ENCODE measurements at places on chromosomes 4 and X. TPM values are rescaled to one million over a fixed set of nuclear protein-coding genes. Genes with fewer than 3 reads are reported as not detected.

- no peak for DNase-seq
These were observed 58.3 kb upstream of the PLAC1 start for GRCh38 chrX:134716620-134717012.

DNA sequence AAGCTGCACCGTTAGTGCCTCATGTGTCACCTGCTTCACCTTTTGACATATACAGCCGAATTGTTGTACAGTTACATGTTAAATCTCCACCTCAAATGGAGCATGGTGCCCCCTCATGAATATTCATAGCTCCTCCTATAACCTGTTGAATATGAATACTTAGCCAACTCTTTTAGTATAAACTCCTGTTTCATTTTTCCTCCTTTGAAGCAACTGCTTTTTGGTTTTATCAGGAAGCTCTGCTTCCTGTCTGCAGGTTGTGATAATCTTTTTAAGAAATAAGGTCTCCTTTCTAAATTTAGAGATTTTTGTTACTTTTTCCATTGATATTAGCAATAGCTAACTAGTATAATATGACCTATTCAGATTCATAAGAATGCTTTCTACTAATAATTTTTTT, 1429.2 kb upstream of the AGA start:
- DNase-seq = no peak

- no peak for DNase-seq
These were observed 2.0 kb downstream of the BCOR start for GRCh38 chrX:40095583-40096394.

DNA sequence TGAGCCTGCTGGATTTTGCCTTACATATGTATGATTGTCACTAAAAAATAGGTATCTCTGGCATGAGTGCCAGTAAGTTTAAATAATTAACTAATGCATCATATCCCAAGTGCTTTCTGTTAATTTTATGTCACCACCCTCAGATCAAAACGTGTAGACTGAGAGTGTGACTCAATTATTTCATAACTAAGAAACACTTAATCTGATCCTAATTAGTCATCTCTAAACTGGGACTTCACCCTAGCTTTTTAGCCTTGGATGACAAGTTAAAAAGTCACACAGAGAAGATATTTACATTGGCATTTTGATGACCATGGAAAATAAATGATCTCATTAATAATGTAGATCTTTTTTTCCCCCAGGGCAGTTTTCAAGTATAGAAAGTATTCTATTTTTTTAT, 23.1 kb upstream of the SLC6A14 start:
- DNase-seq = no peak

- no peak for DNase-seq
These were observed 188.4 kb downstream of the NR3C2 start for GRCh38 chr4:148253768-148254167.

GRCh38 chr4:39103291-39103690, 41.3 kb downstream of the KLHL5 start:
- DNase-seq = no peak

DNA sequence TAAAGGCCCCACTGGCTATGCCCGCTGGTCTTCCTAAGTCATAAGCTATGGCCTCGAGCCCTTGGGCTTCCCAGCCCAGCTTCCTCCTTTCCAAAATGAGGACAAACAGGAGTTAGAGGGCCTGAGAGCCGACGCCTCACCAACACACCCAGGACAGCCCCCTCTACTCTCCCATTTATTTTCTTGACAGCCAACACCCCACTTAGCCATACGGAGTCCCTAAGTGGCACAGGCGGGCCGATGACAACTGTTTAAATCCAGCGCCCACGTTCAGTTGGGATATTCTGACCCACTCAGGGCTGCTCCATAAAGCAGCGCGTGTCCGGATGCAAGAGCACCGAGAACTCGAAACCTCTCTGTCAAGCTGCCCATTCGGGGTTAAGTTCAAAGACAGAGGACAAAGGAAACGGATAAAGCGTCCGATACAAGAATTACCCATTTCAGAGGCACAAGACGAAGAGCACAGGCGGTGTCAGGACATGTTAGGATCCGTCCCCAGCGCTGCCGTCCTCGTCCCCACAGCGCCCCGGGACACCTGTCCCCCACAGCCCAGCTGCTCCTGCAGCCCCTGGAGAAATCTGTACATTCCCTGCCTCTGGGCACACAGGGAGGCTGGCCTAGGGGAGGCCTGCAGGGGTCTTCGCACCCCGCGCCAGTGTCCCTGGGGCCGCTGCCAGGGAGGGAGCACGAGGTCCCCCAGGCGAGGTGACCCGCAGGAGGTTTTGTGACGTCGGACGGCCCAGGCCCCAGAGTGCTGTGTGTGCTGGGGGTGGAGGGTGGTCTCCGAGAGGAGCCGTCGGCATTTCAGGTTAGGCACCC, 1.2 kb downstream of the PRKX start:
- DNase-seq = no peak

- DNase-seq = peak; percentile 99
These were observed at the start of gene SLAIN2 for GRCh38 chr4:48340965-48341775. Gene SLAIN2, plus strand, starts transcription at chr4:48341529. Its CDS starts 211 bp downstream, at chr4:48341740.

- DNase-seq = no peak
These were observed 270.0 kb upstream of the PABPC4L start for GRCh38 chr4:134471569-134471968.

GRCh38 chr4:175988511-175988910, 77.1 kb upstream of the WDR17 start:
- no peak for DNase-seq

- no peak for DNase-seq
These were observed 151.5 kb downstream of the VEGFC start for GRCh38 chr4:176641237-176641636.

DNA sequence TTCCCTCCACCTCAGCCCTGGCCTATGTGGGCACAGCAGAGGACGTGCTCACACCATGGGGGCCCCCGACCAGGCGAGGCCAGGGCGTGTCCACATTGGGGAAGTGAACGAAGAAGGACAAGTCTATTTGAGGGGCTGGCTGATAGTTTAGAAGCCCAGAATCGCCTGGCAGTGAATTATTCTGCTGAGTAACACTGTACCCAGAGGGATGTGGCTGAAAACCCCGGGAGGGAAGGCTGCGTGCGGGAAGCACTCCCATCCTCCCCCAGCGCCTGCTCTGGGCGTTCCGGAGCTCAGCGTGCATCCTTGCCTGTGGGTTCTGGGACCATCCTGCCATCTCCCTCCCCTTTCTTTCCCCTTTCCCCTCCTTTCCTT, 66.6 kb downstream of the TRMT44 start:
- no peak for DNase-seq

DNA sequence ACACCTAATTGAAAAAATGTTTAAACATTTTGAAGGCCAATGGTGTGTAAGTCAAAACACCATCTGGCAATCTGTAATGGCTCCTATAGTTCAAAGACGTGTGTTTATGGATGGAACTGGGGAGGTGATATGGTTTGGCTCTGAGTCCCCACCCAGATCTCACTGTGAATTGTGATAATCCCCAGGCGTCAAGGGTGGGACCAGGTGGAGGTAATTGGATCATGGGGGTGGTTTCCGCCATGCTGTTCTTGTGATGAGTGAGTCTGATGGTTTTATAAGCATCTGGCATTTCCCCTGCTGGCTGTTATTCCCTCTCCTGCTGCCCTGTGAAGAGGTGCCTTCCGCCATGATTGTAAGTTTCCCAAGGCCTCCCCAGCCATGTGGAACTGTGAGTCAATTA, 52.2 kb downstream of the ADRA2C start:
- no peak for DNase-seq

GRCh38 chr4:70559211-70559830, 32.7 kb upstream of the AMBN start:
- DNase-seq = peak; percentile 51

DNA sequence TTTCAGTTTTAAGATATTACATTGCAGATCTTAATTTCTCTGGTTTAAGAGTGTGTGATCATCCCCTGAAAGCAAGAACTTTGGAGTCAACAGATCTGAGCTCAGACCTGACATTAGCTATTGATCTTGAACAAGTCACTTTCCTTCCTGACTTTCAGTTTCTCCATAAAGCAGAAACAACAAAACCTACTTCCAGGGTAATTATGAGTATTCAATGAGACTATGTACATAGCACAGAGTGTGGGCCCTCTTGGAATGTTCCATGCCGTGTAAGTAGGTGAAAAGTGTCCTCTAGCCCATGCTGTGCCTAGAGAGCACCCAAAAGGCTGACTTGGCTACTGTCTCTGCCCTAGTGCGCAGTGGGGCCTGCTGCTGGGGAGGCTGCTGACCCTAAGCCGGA, 188.0 kb upstream of the RPL34 start:
- no peak for DNase-seq

- DNase-seq = peak; percentile 45
These were observed 5.8 kb upstream of the CDKN2AIP start for GRCh38 chr4:183438458-183439113.

- no peak for DNase-seq
These were observed 1.9 kb downstream of the BCORL1 start for GRCh38 chrX:129984111-129984958.

- DNase-seq = no peak
These were observed 189.9 kb upstream of the NWD2 start for GRCh38 chr4:37054531-37055077.

GRCh38 chrX:50978920-50979682, 68.6 kb downstream of the BMP15 start:
- DNase-seq = no peak

- DNase-seq = no peak
These were observed 127.6 kb upstream of the GATB start for GRCh38 chr4:151888367-151888866.

DNA sequence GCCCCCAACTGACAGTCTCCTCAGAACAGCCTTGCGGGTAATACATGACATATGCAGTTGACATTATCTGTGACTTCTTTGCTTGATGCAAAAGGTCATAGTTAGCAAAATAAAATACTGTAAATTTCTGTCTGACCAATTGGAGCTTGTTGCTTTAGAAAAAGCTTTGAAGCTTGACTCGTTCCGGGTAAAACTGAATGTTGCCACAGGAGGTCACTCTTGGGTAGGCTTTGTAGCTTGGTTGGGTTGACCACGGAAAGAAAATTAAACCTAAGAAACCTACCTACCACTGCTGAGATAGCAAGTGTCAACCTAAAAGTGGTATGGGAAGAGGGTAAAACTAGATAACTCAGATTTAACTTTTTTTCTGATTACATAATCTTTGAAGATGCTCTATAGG, 23.2 kb downstream of the PRPS2 start:
- peak; percentile 48 for DNase-seq

- DNase-seq = no peak
These were observed 148.4 kb downstream of the AR start for GRCh38 chrX:67692246-67692645.

DNA sequence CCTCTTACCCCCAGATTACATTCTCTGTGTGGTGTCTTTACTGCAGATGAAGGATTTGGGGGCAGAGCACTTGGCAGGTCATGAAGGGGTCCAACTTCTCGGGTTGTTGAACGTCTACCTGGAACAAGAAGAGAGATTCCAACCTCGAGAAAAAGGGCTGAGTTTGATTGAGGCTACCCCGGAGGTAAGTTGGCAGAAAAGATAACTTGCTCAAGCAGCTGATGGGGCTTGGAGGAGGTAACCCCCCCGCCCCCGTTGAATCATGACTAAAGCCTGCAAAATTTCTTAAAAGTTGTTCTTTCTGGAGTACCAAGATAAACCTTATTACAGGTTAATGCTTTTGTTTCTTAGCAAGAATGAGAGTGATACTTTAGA, 1.5 kb downstream of the CCNG2 start:
- no peak for DNase-seq

DNA sequence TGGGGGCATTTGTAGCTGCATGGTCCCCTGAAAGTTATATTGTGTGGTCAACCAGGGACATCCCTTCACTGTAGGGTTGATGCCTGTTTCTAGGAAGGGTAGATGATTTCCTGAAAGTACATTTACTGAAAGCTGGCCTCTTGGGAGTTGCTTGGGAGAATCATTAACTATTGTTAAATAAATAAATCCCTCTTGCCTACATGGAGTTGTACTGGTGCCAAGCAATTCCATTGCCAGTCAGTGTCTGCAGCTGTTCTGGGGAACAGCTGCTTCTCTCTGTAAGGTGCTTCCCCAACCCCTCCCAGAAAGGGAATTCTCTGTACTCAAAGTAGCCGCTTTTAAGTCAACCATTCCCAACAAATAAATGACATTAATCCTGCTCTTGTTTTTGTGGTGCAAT, 51.1 kb downstream of the C4orf51 start:
- DNase-seq = no peak

DNA sequence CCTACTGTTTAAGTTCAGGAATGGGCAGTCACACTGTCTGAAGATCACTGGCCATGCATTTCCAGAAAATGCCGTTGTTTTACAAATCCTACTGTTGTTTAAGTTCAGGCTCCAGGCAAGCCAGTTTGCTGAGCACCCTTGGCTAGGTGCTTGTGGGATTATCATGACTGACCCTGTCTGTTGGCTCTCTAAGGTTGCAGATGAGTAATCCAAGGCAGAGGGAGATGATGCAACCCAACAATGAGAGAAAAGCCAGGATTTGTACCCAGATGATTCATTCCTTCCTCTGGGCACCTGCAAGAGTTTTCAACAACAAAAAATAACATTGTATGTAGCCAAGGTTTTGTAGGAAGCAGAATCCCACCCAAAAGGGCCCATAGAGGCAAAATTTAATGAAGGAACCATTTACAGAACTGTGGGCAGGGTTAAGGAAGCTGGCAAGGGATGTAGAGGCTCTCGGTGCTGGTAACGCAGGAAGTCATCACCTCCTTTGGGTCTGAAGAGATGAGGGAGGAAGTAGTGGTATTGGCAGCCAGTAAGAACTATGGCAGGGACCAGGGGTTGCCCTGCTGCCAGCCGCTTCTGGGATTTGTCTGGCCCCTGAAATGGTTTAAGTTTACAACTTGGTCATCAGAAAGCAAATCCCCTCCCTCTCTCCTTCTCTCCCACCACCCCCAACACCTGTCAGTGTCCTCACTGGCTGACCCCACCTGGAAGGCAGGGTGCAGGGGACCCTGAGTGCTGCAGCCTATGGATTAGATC, 54.8 kb downstream of the MSX1 start:
- no peak for DNase-seq

Gene SLC4A4
- 36.8 TPM for total RNA-seq

Gene XPNPEP2
- total RNA-seq = 6.0 TPM

Gene HELT
- not detected for total RNA-seq

Gene GABRQ
- 0.26 TPM for total RNA-seq

Gene CT45A2
- not detected for total RNA-seq

Gene TRAPPC2
- total RNA-seq = 17.4 TPM

Gene MAGEB10
- total RNA-seq = not detected

Gene CXCL11
- total RNA-seq = 0.31 TPM

Gene ITM2A
- 42.2 TPM for total RNA-seq

Gene SOX3
- not detected for total RNA-seq

Gene P2RY10
- total RNA-seq = 0.39 TPM

Gene LPAR4
- total RNA-seq = 0.18 TPM

Gene MGARP
- total RNA-seq = 0.75 TPM

Gene CYTL1
- total RNA-seq = 3.0 TPM

Gene HGFAC
- not detected for total RNA-seq

Gene SMIM31
- 4.6 TPM for total RNA-seq

Gene CCKAR
- total RNA-seq = not detected

Data from ureter (tissue), 1 donor.